Activated CD4-positive, alpha-beta memory T cell treated with anti-CD3 and anti-CD28 coated beads, Interleukin-2, amount 10 ng/mL, durations not matched to agents 7 days and 5 days (primary cell): ENCODE measurements at places on chromosomes 11 and 22. TPM values are rescaled to one million over a fixed set of nuclear protein-coding genes. Genes with fewer than 3 reads are reported as not detected.

The TRPT1 gene
- 35.3 TPM for total RNA-seq

The AHNAK gene
- total RNA-seq = 323 TPM

The KRTAP5-11 gene
- not detected for total RNA-seq

The MYO7A gene
- total RNA-seq = 0.50 TPM

The OR2AG2 gene
- total RNA-seq = not detected

The PTGDR2 gene
- 5.7 TPM for total RNA-seq

The TMPRSS13 gene
- total RNA-seq = 1.9 TPM

The TBX10 gene
- not detected for total RNA-seq

The SPTBN2 gene
- 0.18 TPM for total RNA-seq

The TRIM49 gene
- not detected for total RNA-seq

The VPREB3 gene
- not detected for total RNA-seq

The PLAAT2 gene
- total RNA-seq = not detected

The CHRNA10 gene
- total RNA-seq = 1.5 TPM

The OR8K1 gene
- total RNA-seq = not detected

The GLB1L2 gene
- 2.5 TPM for total RNA-seq

The GGTLC2 gene
- total RNA-seq = not detected

The P2RY6 gene
- total RNA-seq = not detected

The TRIM51G gene
- total RNA-seq = not detected

The LRRC4C gene
- total RNA-seq = not detected

The SMIM35 gene
- total RNA-seq = 0.45 TPM

The GLYATL1B gene
- total RNA-seq = not detected

The CXCR5 gene
- total RNA-seq = 0.86 TPM

The MS4A6E gene
- not detected for total RNA-seq

The CCDC179 gene
- not detected for total RNA-seq

The MDK gene
- total RNA-seq = 4.1 TPM

The DLG2 gene
- 1.3 TPM for total RNA-seq
